ENCODE measurements at places on chromosomes 12 and 14. TPM values are rescaled to one million over a fixed set of nuclear protein-coding genes. Genes with fewer than 3 reads are reported as not detected.

Gene PTGDR
- 1.4 TPM for total RNA-seq

Gene PITPNM2
- total RNA-seq: 6.5 TPM

Gene NPFF
- total RNA-seq: not detected

Gene MIP
- not detected for total RNA-seq

Gene CCDC175
- total RNA-seq: not detected

Gene NKX2-8
- total RNA-seq: not detected
